Activated naive CD4-positive, alpha-beta T cell treated with Interleukin-2 at 50 U/mL for 16 hours (primary cell): ENCODE measurements at places on chromosomes 1 and 21.
A peak's percentile ranks its signal among the peaks of the same experiment; 100 is the strongest.

- DNase-seq = no peak
These were observed 416.8 kb downstream of the NPHP4 start for GRCh38 chr1:5575396-5575940.

GRCh38 chr1:43671193-43671592 is 21.2 kb downstream of the KDM4A start:
- no peak for DNase-seq

- peak; percentile 33 for DNase-seq
These were observed 65.7 kb upstream of the FCGR2A start for GRCh38 chr1:161439280-161440232.

DNA sequence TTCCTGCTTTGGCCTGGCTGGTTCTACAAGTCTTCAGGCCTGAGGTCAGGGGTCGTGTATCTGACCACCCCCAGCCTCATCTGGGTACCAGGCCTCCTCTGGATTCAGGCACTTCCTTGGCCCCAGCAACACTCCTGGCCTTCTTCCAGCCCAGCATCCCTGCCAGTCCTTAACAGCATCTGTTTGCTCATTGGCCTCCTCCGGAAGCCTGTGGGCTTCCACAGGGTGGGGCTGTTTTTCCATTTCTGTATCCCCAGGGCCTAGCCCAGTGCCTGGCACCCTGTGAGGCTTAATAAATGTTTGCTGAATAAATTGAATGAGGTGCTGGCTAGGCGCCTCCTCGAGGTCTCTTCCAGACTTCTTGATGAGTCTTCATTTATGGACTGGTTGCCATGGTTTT is 21.5 kb upstream of the GPR37L1 start:
- DNase-seq = no peak

- DNase-seq = no peak
These were observed 24.9 kb upstream of the CTBS start for GRCh38 chr1:84598846-84599741.

DNA sequence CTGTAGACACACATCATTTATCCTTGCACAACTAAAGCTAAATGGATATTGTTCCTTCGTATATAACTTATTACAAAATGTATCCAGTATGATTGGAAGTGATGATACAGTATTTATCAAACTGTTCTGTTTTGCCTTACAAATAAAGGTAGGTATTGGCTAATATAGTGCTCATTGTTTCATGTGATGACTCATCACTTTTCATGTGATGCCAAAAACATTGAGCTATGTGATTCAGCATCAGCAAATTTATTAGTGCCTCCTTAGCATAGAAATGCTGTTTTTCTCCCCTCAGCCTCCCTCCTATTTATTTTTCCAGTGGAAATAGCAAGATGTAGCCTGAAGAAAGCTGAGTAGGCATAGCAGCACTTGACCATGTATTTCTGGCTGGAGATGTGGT is 228.6 kb upstream of the LYPLAL1 start:
- no peak for DNase-seq

DNA sequence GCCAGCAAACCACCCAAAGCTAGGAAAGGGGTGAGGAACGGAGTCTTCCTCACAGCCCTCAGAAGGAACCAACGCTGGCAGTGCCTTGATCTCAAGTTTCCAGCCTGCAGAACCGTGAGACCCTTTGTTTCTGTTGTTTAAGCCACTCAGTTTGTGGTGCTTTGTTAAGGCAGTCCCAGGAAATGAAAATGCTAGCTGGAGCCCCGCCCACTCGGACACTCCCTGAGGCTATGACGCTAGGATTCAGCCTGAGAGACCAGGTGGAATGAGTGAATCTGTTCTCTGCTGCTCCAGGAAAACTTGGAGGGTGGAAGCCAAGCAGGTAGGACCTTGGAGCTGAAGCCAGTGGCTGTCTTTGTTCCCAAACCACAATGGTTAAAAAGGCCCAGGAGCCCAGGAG is 196.5 kb upstream of the POU3F1 start:
- no peak for DNase-seq

DNA sequence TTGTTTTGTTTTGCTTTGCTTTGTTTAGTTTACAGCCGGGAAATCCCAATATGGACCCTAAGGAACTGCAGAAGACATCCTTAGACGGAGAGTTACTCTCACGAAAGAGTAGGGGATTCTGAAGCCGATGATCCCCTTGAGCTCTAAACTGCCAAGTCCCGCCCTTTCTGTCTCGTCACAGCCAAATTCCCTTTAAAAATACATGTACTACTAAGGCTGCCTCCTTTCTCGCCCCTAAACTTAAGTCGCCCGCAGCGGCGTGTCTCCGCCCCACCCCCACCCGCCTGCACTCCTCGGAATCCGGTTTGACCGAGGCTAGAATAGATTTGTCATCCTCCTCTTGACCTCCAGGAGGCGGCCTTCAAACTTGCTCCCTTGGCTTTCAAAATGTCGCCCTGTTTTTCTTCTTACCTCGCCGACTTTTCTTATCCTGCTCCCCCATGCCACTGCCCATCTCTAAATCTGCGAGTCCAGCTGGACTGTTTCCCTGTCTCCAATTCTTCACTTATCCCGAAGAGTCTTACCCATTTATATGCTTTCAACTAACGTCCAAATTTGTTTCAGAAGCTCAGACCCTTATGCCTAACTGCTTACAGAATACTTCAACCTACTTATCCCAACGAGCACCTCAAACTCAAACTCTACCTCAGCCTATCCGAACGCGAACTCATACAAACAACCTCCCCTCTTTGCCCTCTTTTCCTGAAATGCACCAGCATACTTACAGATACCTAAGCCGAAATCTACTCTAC is 10.9 kb upstream of the BOLA1 start:
- DNase-seq = peak; percentile 77

DNA sequence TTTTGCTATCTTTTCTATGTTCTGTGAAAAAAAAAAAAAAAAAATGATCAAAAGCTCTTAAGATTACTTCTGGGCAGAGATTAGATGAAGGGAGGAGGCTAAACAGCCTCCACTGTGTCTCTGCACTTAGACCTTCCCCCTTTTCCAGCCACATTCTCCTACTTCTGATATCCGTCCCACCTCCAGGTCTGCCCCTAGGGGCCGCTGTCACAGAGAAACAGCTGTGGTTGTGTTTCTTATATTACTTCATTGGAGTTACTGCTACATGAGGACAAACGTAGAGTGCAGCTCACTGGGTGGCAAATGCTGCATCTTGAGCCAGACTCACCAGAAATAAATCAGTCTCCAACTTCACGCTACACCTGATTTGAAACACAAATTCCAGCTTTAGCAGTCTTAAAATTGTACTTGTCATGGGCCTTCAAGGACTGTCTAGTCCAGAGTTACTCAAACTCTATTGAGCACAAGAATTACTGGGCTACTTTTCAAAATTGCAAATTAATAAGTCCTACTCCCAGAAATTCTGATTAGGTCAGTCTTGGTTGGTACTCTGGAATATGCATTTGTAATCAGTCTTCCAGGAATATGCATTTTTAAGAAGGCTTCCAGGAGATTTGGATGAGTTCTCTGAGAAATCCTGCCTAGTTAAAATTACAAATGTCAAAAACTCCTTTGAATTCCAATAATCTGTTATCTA is 125.2 kb upstream of the PTBP2 start:
- DNase-seq = peak; percentile 6

- no peak for DNase-seq
These were observed 13.9 kb upstream of the BTG2 start for GRCh38 chr1:203291201-203292096.

DNA sequence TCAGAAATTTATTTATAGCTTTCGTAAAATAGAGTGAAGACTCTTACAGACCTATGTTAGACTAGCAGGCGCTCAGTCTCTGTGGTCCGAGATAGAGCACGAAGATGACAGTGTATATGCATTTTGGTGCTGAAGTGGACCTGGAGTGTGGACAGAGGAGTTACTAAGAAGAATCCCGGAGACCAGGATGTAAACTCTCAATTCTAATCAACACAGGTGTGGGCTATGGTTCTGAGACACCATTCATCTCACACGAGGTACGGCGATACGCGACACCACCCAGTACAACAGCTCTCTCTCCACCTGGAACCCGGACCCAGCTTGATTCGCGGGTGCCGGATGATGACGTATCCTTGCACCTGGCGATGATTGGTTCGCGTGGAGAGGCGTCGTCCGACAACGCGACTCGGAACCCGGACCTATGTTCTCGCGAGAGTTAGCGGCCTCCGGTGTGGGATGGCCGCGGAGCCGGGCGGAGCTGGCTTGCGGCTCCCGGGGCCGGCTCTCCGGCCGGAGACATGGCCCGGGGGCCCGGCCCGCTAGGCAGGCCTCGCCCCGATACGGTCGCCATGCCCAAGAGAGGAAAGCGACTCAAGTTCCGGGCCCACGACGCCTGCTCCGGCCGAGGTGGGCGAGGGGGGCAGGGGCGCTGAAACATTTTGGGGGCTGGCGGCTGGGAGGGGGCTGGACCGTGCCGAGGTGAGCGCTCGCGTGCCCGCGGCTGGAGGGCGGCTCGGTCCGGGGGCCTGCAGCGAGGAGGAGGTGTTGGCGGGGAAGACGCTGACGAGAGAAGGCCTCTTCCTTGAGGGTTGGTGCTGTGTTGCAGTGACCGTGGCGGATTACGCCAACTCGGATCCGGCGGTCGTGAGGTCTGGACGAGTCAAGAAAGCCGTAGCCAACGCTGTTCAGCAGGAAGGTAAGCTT is at the start of gene TMEM183A:
Gene TMEM183A (plus strand): TSS at position 427 of the 924 bp plus-strand sequence. CDS start 92 bp downstream, at position 519.
- peak; percentile 95 for DNase-seq

DNA sequence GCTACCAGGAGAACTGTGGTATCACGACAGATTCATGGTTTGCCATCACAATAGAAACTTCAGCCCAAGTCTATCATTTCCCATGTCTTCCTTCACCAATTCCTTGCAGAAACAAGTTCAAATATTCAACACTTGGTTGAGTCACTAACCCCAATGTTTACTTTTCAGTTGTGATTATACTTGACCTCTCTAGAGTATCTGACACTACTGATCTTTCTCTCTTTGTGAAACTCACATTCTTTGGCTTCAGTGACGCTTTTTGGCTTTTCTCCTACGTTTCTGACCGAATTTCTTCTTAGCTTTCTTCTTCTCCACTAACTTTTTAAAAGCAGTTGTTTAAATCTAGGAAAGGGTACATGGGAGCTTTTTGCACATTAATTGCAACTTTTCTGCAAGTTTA is 48.8 kb upstream of the HMGB4 start:
- DNase-seq = no peak

DNA sequence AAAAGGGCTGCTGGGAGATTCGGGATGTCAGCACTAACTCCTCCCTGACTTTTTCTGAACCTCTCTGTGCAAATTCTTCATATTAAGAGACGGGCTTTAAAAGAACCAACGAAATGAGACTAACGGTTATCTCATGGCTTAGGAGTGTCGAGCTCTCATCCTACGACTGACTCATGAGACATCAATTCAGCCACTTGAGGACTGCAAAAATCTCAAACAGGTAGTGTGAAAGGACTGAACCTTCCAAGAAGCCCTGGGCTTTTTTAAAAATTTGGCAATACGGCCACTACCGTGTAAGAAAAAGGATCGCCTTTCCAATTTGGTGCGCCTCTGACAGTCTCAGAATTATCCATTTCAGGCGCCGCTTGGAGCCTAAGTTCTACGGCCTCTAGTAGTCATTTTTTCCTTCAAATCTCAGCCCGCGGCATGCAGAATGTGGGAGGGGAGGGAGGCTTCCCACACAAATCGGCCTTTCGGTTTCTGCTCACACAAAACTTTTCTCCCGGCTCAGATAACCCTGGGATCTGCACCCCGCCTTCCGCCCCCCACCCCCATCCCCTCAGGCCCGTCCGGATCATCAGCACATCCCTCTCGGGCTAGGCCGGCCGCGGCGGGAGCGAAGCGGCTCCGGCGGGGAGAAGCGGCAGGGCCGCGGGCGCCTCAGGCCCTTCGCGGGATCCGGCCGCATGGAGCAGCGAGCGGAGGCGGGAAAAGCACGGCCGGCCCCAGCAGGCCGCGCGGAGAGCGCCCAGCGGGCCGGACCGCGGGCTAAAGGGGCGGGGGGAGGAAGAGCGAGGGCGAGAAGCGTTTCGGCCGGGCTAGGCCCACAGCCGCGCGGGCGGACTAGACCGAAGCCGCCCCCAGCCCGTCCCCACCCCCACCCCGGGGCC is 618 bp downstream of the HNRNPR start:
- DNase-seq = peak; percentile 67

GRCh38 chr1:60942291-60942690 is 140.1 kb upstream of the NFIA start:
- no peak for DNase-seq

GRCh38 chr21:16310176-16310575 is 580.4 kb downstream of the USP25 start:
- no peak for DNase-seq

DNA sequence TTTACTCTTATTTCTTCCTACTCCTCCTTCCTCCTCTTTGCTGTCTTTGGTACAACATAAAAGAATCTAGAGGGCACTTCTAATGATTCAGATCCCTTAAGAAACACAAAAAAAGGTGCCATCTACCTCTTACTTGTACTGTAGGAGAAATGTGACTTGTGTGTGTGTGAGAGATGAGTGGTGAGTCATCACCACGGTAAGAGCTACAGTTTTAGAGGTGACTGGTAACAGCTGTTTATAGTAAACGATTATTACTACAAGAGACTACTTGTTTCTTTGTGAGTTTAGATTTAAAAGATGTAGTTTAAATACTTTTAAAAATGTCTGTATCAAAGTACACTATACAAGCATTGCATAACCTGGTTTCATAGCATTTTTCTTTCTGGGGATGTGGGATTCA is 40.4 kb downstream of the SLC35D1 start:
- no peak for DNase-seq

GRCh38 chr1:116990612-116991151 is 10.9 kb upstream of the CD101 start:
- no peak for DNase-seq

GRCh38 chr1:77539519-77540142 is 142.8 kb downstream of the ZZZ3 start:
- DNase-seq = no peak

DNA sequence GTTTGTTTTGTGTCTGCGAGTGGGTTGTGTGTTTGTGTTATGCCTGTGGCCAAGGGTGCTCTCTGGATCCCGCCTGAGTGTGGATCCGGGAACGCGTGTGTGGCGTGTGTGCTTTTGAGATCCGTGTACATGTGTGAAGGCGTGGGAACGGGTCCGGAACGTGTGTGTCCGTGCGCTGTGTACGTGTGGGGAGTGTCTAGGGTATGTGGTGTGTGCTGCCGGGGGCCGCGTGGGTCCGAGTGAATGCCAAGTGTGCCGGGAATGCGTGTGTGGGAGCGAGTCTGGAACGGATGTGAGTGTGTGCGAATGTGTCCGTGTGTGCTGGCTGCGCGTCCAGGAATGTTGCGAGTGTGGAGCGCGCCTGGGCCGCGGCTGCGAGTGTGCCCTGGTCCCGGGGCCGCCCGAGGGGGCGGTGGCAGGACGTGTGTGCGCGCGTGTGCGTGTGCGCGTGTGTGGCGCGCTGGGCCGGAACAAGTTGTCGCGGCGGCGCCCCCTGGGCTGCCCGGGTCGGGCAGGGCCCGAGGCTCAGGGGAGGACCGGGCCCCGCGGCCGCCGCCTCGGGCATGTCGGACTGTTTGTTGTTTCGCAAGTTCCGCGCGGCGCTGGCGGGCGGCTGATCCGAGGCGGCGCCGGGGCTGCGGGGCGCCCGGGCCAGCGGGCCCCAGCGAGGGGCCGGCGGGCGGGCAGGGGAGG is 953 bp downstream of the PTPRU start:
- peak; percentile 3 for DNase-seq

- no peak for DNase-seq
These were observed 924 bp downstream of the HMCN1 start for GRCh38 chr1:185734929-185735700.
